AML-193 (cell line): ENCODE measurements at places on chromosomes 3 and 15.

- no peak for DNase-seq
These were observed 252.7 kb downstream of the NR1D2 start for GRCh38 chr3:24197809-24198208.

DNA sequence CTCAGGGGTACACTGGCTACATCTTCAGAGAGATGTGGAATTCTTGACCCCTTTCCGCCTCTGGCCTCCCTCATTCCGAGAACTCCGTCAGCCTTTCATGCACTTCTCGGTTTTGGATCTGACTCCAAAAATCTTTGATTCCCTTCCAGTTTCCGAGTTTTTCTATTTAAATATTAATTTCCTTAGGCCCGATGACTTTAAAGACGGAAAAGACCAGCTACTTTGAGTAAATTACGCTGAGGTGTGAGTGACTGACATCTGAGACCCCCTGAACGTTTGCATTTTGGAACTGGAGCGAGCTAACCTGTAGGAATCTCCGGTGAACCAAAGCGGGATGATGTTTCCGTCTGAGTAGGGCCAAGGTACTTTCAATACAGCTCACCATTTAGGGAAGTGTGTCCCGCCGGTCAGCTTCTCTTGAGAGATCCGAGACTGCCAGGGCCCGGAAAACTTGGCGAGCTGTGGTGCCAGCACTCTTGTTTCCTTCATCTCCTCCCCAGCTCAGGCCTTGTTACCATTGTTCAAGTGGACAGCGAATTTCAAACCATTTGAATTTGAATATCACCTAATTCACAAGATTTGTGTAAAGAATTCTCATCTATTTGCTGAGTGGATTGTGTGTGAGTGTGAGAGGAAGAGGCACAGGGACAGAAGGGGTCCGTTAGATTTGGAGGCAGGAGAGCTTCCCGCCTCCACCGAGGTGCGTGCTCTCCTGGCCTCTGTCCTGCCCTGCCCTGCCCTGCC is 5.4 kb downstream of the SOX14 start:
- no peak for DNase-seq

- DNase-seq: no peak
These were observed 8.4 kb upstream of the DHX30 start for GRCh38 chr3:47794544-47794943.

DNA sequence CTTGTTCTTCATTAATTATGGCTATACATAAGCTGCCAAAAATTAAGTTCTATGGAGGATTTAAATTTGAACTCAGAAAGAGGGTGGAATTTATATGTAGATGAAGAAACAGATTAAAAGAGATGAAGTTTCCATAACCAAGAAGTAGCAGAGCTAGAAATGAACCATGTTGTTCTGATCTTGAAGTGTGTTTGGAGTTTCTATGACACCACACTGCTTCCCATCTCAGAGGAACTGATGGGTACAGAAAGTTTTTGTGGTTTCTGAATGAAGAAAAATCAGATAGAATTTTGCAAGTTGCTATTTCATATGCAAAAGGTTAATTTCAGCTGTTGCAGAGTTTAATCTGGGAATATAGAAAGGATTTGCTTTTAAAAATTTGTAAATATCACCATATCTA is 710.3 kb downstream of the PDCD6IP start:
- no peak for DNase-seq

GRCh38 chr3:185858502-185859225 is 33.8 kb upstream of the IGF2BP2 start:
- DNase-seq: no peak

DNA sequence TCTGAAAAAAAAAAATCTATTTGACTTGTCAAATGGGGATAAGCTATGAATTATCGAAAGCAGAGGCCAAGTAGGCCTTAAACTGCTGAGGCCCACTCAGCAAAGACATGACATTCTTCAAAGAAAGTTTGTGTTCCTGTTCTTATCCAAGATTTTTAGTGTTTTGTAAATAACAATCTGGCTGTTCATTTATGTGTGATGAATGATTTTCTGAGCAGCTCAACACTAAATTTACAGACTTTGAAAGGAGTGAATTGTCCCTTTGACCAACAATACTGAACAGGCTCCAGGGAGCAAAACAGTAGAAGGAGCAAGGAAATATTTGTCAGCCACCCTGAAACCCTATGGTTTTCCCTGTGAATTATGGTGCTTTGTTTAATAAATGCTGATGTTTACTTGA is 512.6 kb upstream of the NAALADL2 start:
- no peak for DNase-seq

GRCh38 chr3:39261726-39262125 is 18.1 kb downstream of the CX3CR1 start:
- DNase-seq: no peak

GRCh38 chr15:100114100-100114499 is 227.7 kb downstream of the ADAMTS17 start:
- DNase-seq: no peak

GRCh38 chr3:45112939-45113338 is 33.2 kb downstream of the CDCP1 start:
- DNase-seq: peak; percentile 49

DNA sequence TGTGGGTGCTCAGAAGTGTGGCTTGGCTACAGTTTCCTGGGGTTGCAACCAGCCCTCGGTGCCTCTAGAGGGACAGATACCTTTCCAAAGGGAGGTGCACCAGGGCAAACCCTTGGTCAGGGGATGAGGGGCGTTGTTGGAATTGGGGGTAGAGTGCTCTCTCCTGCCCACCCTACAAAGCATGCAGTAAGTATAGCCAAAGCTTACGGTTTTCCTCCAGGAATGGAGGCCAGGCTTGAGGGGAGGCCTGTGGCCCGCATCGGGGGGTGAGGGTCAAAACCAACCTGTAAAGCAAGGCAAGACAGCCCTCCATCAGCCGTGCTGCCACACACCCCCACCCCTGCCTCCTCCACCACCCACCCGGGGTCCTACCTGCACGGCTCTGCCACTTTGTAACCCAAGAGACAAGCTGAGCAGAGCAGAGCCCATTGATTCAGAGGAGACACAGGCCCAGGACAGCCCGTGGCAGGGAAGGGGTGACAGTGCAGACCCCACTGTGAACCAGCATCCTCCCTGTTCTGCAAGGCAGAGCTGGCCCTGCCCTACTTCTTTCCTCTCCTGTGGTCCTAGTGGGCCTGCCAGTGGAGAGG is 41.5 kb downstream of the TLE3 start:
- DNase-seq: no peak

DNA sequence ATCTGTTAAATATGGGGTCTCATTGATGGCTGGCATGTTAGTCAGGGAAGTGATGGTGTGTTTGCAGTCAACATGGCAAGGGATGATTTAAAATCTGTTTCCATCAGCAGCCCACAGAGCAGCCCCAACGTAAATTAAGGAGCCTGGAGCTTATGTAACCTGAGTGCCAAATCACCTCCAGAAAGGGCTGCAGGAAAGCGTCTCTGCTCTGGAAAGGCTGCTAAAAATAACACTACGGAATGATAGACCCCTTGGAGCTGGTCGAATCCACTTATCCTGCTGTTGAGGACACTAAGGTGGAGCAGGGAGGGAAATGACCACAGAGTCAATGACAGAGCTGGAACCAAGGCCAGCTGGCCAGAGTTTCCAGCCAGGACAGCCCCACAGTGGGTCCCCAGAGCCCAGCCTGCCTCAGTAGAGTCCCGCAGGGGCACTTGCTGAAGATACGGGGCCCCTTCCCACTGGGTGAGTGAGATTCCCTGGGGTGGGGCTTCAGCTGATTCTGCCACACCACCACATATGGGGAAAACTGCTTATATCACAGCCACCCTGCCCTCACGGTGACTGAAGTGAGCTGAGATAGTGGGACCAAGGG is 63.5 kb downstream of the EPHB1 start:
- no peak for DNase-seq

- DNase-seq: no peak
These were observed 32.9 kb downstream of the CDV3 start for GRCh38 chr3:133606342-133606741.

- DNase-seq: no peak
These were observed 39.1 kb upstream of the LIPC start for GRCh38 chr15:58392611-58393161.

DNA sequence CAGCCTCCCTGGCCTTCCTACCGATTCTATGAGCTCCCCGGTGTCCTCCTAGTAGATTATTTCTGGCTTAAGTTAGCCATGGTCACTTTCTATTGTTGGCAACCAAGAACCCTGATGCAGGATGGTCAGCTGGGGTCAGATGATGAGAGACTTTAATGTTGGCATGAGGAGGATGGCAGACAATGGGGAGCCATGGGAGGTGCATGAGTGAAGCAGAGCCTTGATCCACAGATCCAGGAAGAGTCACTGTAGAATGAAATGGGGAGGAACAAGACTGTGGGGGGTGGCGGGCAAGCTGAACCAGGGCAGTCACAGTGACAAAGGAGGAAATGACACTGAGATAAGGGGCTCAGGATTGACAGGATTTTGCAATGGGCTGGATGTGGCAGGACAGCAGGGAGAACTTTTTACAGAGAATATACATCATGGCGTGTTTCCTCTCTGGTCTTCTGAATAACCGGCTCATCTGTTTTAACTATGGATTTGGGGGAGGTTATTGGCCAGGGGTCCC is 60.9 kb downstream of the RPLP1 start:
- DNase-seq: no peak

DNA sequence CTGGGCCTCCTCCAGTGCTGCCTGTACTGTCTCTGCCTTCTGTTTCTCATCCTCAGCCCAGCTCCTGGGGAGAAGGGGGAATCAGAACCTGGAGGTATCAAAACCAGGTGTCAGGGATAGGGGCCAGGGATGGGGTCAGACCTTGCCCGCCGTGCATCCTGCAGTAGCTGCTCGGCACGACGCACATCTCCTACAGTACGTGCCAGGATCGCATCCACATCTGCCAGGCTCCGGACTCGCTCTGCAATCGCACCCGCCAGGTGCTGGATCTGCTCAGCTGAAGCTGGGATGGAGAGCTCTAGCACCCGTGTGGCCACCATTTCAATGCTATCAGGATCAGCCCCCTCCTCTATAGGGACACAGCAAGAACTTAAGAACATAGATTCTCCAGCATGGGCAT is 1.4 kb upstream of the USP19 start:
- no peak for DNase-seq

DNA sequence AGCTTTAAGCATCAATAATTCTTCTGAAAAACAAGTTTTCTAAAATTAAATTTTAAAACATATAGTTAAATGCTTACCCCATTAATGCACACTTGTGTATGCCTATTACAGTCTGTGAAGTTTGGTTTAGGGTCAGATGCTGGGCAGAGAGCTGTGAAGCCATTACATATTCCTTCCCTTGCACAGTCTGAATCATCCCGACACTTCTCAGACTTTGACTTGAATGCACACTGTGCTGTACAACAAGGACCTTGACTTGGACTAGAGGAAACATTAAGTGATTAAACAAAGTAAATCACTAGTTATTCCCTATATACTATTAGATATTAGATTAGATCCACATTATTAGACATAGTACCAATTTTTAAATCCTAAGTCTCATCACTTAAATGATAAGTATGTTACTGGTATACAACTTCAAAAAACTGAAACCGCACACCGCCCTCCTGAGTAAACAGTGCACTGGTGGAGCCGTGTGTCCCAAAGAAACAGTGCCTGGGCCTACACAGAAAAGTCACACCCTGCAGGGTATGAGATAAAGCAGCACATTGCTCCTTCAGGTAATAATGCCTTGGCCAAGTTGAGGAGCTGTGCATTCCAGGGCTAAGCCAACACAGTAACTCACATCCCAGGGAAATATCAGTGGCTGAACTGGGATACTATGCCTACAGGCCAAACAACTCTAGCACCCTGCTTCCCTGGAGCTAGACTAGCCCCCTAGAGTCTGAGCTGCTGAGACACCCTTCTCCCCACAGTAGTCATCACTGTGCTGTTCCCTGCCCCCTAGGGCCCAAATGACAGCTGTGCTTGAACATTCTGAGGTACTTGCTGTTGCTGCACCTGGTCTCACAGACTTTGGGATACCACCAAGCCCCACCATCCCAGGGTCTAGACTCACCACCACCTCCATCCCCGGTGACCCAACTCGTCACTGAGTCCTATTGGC is 137.5 kb downstream of the ADAM10 start:
- DNase-seq: no peak

DNA sequence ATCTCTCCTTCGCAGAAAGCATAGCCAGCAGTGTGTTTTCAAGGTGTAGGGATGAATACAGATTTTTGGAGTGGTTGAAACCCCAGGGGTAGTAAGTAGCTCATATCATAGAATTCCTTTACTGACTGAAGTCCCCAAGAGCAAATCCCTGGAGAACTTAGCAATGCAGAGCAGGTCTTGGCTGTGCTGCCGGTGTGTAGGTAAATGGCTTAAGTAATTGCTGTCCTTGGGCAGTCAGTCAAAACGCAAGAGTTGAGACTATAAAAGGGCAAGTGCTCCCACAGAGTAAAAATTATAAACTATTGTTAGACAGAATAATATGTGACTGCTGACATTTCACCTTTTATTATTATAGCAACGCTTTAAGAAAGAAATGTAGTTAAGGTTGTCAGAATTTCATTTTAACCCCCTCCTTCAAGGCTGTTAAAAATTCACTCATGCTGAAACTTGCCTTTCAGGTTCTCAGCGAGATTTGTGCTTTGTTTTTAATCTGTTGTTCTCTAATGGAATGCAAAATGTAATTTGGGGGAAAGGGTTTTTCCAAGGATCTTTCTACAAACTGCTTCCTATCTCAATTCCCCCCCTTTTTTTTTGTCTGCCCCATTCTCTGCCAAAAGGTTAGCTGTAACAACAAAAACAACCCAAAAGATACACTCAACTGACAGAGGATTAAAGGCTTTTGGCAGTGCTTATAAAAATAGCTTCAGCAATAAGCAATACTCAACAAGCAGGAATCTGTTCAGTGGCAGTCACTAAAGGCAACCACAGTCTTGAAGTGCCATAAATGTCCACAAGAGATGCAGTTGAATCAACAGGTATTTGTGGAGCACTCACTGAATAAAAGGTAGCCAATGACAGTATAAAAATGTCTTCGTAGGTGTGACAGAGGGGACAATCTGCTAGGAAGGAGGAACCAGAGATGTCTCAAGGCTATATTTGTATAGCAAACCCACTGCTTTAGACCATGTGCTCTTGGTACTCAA is 105.3 kb downstream of the THRB start:
- DNase-seq: no peak

GRCh38 chr3:4754180-4755086 is 224.8 kb upstream of the BHLHE40 start:
- peak; percentile 64 for DNase-seq
